ENCODE measurements at places on chromosomes 7 and 10.

GRCh38 chr7:90720984-90721760, 125.1 kb downstream of the CDK14 start:
- DNase-seq: no peak

DNA sequence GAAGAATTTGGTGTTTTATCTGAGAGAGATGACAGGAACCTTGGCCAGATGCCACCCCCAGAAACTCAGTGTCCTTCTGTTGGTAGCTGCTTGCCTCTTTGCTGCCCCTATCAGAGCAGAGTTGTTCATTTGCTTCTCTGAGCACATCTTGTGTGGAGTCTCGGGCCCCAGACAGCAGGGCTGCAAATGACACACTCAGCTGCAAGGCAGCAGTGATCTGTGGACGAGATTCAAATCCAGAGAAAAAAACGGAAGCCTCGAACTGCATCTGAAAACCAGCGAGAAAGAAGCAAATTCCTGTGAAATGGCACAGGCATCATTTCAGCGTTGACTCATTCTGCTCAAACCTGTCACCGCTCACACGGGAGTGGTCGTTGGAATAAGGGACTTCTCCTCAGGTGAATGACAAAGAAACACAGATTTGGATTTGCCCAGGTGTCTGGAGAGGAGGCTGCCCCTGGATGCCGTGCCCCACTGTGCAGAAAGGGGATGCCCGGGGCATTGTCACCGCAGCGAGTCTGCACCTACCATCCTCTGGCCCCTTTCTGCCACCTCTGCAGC, 144.7 kb downstream of the PFKFB3 start:
- peak; percentile 75 for DNase-seq

- no peak for DNase-seq
Observed at GRCh38 chr10:116168745-116169144, 104.3 kb downstream of the GFRA1 start.

- DNase-seq: no peak
Observed at GRCh38 chr10:46198516-46198915, 88.3 kb upstream of the ANTXRL start.

- no peak for DNase-seq
Observed at GRCh38 chr10:67242528-67242927, 316.7 kb downstream of the LRRTM3 start.

Measured in stimulated activated CD4-positive, alpha-beta T cell treated with anti-CD3 and anti-CD28 coated beads, Interleukin-15, amount 100 ng/mL, for 24 hours (primary cell).